DMS153 (cell line): ENCODE measurements at places on chromosomes 1 and 21.

GRCh38 chr1:109840011-109840629 is 70.5 kb upstream of the CSF1 start:
- no peak for DNase-seq

DNA sequence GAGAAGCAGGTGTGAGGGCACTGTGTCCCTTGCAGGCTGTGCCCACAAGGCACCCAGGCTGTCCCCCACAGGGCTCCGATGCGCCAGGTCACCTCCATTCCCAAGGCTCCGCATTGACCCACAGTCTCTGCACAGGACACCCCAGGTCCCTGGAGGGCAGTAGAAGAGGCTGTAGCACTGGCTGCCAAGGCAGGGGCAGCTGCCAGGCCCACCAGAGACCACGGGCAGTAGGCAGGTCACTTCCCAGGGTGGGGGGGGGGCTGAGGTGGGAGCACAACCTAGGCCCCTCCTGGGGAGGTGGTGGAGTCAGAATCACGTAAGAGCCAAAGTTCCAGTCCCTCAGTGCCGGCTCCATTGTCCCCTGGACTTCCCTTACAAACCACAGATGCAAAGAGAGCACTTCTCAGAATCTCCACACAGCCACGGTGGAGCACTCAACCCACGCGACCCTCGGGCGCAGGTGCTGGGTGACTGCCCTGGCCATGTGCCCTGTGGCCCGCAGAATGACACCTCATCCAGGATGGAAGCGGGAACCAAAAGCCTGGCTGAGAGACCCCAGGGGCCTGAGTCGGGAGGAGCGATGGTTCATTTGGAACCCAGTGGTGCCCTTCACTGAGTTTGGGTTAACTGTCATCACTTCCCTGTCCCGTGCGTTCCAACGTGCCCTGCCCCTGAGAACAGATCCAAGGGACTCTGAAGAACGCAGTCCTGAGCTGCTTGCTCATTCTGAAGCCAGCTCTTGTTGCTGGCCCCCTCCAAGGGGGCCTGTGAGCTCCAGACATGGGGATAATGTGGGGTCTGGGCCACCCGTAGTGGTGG is 69.7 kb upstream of the PDE9A start:
- DNase-seq: no peak

DNA sequence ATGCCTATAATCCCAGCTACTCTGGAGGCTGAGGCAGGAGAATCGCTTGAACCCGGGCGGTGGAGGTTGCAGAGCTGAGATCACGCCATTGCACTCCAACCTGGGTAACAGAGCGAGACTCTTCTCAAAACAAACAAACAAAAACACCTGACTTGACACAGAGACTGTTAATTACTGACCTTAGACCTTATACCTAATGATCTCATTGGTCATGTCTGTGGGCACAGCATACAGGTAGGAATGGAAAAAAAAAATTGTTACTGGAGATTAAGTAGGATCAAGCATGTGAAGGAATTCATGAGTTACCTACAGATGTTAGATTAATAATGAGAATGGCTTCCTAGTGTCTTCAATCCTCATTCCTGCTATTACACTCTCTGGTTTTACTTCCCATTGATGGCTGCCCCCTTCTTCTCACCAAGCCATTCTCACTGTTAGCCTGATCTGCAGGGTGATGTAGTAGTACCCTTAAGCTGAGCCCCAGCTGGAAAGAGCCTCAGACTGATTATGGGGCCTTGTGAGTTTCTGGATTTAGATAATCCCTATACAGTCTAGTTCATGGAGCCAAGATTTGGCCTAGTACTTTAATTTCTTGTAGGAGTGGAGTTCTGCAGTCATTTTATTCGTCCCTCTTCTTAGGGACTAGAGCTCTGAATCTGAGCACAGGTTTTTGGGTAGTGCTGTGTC is 8.8 kb downstream of the TBCE start:
- DNase-seq: no peak

- no peak for DNase-seq
These were observed 22.2 kb downstream of the MPZ start for GRCh38 chr1:161287482-161288054.

DNA sequence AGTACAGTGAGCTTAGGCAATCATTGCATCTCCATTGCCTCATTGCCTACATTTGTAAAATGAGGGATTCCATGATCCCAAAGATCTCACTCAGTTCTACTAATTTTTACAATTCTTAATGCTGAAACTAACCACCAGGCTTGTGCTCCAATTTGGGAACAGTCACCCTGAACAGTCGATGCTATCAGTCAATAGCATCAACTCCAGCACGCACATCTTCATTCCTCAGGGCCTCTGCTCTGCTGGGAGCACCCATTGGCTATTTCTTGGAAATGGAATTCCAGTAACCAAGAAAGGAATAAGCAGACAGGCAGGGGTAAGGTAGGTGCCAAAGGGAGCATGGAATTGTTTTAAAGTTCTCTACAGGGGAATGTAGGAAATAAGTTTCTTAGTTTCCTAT is 14.2 kb upstream of the ACKR1 start:
- no peak for DNase-seq

- DNase-seq: no peak
These were observed 81.8 kb upstream of the HMCN1 start for GRCh38 chr1:185652348-185652747.

DNA sequence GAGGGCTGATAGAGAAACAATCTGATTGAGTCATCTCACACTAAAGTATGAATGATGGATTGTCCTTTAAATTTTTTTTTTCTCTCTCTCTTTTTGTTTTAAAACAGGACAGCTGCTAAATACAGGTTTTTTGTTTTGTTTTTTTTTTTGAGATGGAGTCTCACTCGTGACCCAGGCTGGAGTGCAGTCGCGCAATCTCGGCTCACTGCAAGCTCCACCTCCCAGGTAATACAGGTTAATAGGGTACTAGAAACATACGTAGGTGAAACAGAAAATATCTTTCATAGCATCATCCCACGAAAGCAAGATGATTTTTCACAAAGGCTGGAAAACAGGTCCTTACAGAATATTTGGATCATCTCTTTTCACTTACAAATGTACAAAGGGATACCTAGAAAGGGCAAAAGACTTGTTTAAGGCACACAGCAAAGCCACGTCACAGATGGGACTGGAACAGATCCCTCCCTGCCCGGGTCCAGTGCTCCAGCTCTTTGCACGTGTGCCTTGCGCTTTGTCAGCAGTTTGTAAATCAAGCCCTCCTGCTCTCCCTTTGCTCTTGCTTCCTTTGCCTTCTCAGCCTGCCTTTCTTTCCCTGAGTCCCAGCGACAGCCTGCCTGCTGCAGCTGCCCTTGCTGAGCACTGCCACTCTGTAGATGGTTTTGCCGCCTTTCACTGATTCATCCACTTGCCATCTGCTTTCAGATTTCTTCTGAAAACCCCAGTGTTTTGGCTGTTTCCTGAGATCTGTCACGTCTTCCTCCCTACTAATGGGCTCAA is 171.3 kb upstream of the BEND5 start:
- no peak for DNase-seq

DNA sequence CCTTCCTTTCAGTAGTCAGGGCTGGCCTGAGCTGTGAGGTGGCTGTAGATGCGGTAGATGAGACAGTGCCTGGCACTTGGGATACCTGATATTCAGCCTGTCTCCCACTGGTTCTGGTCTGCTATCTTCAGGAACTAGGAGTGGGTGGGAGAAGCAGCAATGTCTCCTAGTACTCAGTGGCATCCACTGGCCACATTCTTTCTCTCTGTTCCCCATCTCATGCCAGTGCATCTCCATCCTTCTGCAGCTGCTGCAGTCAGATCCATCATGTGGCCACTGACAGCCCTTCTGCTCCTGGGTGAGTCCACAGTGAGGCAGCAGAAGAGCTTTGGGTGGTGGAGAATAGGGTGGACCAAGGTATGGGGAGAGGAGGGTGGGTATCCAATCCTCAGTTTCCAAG is 1.1 kb downstream of the FCRLB start:
- no peak for DNase-seq

DNA sequence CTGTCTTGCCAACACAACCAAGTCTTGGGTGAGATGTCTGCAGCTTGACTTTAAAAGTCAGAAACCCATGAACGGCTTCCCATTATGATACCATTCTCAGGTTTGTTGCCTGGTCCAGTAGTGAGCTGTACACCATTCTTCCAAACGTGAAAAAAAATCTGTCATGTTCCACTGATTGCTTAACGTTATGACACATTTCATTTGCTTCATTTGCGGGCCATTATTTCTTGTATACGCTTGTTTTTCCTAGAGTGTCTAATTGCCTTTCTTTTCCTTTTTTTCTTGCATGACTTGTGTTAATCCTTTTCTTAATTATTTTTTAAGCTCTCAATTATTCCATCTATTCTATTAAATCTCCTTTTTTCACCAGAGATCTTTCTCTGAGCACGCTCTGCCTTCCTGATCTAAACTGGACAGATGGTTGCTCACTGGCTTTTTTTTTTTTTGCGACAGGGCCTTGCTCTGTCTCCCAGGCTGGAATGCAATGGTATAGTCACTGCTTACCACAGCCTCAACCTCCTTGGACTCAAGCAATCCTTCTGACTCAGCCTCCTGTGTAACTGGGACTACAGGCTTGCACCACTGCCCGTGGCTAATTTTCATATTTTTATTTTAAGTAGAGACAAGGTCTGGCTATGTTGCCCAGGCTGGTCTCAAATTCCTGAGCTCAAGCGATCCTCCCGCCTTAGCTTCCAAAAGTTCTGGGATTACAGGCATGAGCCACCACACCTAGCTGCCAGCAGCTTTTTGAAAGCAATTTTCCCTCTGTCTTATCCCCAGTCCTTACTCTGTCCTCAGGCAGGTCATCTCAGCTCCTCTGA is 31.7 kb upstream of the CAMTA1 start:
- DNase-seq: no peak

DNA sequence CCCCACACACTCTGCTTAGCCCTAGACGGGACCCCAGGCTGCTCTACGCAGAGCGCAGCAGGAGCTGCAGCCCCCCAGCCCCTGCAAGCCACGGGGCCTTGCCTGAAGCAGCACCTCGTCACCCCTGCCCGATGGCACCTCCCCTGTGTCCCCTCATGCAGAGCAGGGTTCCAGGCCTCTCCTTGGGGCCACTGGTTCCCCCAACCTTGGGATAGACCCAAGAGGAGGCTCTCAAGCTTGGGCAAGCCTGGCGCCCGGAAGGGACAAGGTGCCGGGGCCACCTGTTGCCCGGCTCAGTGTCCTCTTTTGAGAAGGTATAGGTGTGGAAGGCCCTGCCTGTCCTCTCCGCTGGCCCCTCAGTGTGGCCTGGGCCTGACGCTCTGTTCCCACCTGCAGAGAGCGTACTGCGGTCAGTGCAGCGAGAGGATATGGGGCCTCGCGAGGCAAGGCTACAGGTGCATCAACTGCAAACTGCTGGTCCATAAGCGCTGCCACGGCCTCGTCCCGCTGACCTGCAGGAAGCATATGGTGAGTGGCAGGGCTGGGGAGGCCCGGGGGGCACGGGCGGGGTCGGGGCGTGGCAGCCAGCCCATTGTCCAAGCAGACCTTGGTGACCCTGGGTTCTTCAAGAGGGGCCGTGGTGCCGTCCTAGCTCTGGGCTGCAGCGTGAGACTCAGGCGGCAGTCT is 50.6 kb downstream of the FAAP20 start:
- DNase-seq: no peak
